ENCODE measurements at places on chromosomes 1 and 21.

DNA sequence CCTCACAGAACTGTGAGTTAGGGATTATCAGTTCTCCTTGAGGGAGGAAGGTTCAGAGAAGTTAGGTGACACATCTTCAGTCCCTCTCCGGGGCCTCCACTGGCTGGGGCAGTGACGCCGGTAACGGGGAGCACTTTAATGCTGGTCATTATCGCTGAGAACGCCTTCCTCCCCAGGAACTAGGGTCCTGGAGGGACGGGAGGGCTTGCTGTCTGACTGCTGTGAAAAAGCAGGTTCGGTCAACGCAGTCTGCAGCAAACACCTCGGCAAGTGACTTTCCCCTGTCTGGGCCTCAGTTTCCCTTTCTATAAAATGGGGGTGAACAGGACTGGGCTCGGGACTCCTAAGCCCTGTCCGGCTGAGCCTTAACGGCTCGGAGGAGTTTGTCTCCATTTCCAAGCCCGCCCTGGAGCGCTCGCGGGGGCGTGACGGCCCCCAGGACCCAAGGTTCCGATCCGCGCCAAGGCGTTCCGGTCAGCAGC is 341 bp upstream of the TMEM61 start:
- DNase-seq = no peak

GRCh38 chr1:230975636-230976035 is 3.0 kb downstream of the TTC13 start:
- DNase-seq = no peak

- DNase-seq = no peak
Observed at GRCh38 chr1:68798071-68798470, 301.2 kb upstream of the DEPDC1 start.

DNA sequence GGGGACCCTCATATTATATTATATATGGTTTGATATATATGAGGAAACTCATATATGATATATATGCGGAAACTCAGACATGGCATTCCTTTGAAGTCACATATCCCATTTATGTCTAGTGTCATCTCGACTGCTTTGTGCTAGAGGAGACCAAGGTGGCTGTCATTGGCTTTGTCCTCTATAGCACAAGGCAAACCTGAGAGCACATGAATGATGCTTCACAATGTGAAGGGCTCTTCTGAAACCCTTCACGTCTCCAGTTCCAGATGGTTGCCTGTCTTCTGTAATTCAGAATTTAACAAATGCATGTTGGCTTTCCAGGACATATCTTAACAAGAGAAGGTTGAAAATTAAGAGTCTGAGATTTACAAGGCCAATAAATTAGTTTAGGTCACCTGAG is 303.6 kb downstream of the BARHL2 start:
- no peak for DNase-seq

DNA sequence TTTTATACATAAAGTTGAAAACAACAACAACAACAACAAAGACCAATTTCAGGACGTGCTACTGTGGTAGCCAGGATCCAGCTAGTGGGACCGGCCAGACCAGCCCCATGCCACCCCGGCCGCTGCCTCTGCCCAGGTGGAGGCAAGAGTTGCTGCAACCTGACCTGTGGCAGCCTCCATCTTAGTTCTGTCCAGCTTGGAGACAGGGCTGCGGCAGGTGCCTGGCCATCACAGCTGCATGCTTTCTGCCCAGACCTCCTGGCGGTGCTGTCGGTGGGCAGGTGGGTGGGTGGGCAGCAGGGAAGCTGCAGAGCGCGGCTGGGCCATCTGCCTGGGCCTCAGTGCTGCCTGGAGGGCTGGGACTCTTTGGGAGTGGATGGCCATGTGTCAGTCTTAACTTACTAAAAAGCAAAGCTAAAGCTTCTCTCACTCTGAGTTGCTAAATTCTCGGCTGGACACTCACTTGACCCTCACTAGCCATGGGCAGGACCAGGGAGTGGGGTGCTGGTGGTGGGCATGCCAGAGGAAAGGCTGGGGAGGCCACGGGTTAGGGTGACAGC is 38.6 kb downstream of the KIAA1614 start:
- DNase-seq = no peak

DNA sequence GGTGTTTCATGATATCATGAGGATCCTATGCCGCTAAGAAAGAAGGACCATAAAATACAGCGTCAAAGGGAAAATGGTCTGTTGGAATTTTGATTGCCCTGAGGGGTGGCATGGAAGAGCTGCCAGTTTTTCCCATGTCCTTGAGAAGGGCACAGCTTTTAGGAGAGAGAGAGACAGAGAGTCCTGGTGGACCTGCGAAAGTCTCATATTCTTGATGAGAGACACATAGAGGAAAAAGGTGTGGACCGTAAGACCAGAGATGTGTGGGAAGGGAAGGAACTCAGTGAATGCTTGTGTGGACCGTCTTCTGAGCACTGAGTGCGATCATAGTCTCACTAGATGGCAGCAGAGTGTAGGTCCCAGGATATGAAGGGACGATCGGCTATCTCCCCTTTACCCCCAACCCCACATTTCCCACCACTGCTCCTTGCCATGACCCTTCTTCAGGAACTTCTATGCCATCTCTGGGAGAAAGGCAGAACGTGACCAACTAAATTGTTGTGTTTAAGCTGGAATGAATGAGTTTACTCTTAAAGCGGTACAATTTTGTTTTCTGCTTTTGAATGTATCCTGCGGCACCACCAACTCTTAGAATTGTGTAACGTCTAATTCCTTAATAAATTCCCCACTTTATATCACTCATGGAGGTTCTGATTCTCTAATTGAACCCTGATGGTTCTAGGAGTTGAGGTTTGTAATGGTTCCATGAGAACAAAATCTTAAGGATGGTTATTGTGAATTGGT is 117.7 kb downstream of the CTH start:
- DNase-seq = no peak

GRCh38 chr1:26155370-26156284 is 3.3 kb upstream of the FAM110D start:
- no peak for DNase-seq

- no peak for DNase-seq
Observed at GRCh38 chr1:163928651-163929050, 606.9 kb downstream of the NUF2 start.

Data from stimulated activated CD4-positive, alpha-beta T cell treated with anti-CD3 and anti-CD28 coated beads, Interleukin-12 subunit alpha, Interleukin-12 subunit beta, amount 100 ng/mL, for 24 hours (primary cell).